Activated CD4-positive, alpha-beta T cell treated with anti-CD3 and anti-CD28 coated beads, Interleukin-2, amount 10 ng/mL, durations not matched to agents 24 days and 14 days (primary cell): ENCODE measurements at places on chromosomes 5 and 9. TPM values are rescaled to one million over a fixed set of nuclear protein-coding genes. Genes with fewer than 3 reads are reported as not detected.

- DNase-seq, result no peak
These were observed 24.0 kb downstream of the ZDHHC11B start for GRCh38 chr5:760363-761058.

- DNase-seq, result no peak
These were observed 30.9 kb downstream of the GLT6D1 start for GRCh38 chr9:135608294-135608998.

- DNase-seq, result no peak
These were observed 650.5 kb downstream of the ACTL7B start for GRCh38 chr9:108205276-108205675.

GRCh38 chr5:72166070-72166979, 59.0 kb downstream of the MAP1B start:
- DNase-seq, result no peak

SLC36A2 gene
- not detected in 2 replicates for total RNA-seq

TTLL11 gene
- 2.4 and 2.8 TPM in 2 replicates for total RNA-seq
